Fibroblast of mammary gland (primary cell): ENCODE measurements at places on chromosomes 5 and 9.

GRCh38 chr5:8019719-8020218 lies 150.8 kb downstream of the MTRR start:
- DNase-seq = no peak

DNA sequence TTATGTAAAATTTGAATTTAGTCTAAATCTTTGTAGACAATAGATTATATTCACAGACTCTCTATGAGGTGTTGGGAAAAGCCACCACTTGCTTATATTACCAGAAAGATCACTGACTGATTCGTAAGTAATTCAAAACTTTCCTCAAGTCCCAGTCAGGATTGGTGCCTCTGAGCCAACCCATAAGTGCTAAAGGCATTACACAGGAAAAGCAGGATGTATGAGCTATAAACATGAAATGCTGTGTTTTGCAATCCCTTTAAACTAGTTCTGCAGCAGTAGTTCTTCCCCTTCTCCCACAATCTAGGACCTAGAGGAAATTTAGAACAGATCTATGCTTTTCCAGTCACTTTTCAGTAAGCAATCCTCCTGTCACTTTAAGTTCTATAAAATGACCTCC lies 48.0 kb downstream of the SHLD3 start:
- DNase-seq = peak; percentile 72

GRCh38 chr5:90284375-90284774 lies 125.2 kb downstream of the CETN3 start:
- DNase-seq = no peak

- no peak for DNase-seq
These were observed 770.2 kb upstream of the DMAC1 start for GRCh38 chr9:8569823-8570222.

DNA sequence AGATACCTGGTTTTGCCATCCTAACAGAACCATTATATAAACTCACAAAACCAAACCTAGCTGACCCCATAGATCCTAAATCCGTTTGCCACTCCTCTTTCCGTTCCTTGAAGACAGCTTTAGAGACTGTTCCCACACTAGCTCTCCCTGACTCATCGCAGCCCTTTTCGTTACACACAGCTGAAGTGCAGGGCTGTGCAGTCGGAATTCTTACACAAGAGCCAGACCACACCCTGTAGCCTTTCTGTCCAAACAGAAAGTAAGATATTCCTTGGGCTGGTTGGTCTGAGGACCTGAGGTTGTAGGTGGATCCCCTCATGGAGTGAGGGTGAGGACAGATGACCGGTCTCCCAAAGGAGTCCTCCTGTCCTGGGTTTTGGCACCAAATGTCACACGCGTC lies 56.7 kb upstream of the NAA35 start:
- DNase-seq = peak; percentile 73

DNA sequence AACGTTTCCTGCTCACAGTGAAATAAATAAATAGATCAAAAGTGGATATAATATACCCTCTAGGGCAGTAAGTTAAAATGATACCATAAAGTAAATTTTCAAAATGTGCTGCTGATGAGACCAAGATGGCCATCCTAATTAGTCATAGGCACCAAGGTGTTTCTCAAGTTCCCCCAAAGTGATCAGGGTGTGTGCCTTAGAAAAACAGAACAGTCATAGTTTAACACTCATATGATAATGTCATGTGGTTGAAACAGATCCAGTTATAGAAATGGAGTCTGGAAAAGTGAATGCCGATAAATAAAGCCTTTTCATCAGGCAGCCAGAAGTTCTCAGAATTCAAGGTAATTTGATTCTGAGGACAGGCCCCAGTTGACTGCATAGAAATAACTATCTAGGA lies 161.5 kb upstream of the CDKN2B start:
- peak; percentile 66 for DNase-seq

- peak; percentile 25 for DNase-seq
These were observed 261.3 kb downstream of the TMEM167A start for GRCh38 chr5:82815871-82816270.
